ENCODE measurements at places on chromosomes 11 and 22.
A peak's percentile ranks its signal among the peaks of the same experiment; 100 is the strongest.

DNA sequence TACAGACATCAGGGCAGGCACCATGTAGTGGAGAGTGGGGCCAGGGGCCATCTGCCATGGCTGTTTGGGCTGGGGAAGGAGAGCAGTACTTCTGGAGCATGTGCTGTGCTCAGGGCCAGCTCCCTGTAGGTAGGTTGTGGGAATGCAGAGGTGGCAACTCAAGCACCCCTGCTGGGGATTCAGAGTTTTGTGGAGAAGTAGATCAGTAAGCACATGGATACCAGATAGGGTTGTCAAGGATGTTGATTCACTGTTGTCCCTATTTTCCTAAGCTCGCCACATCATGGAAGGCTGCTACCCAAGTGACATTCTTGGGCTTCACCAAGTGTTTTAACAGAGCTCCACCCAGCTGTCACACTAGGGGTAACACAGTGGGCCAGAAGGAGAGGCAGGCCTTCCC lies 67.2 kb downstream of the BMAL1 start:
- DNase-seq, result no peak

GRCh38 chr11:76456571-76456970 lies 11.8 kb downstream of the EMSY start:
- DNase-seq, result no peak

DNA sequence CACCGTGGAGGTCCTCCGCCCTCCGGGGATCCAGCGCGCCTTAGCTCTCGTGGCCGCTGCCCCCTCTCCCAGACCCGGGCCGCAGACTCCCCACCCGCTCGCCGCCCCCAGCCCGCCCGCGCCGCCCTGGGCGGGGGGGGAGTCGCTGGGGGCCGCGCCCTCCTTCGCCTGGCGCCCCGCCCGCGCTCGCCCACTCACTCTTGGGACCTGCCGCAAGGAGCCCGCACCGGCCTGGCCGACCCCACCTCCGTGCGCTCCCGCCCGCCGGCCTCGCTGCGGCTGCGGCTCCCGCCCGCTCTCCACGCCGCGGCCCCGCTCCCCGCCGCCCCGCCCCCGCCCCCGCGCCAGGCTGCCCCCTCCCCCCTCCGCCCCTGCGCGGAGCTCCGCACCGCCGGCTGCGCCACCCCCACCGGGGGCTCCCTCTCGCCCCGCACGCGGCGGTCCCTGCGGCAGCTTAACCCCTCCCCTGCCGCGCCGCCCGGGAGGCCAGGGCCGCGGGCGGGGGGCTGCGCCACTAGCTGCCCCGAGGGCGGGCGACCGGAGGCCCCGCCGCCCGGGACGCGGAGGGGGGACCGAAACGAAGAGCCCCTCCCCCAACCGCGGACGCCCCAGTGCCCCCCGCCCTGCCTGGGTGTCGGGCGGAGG lies 724 bp upstream of the RASGRP2 start:
- DNase-seq, result peak; percentile 39

DNA sequence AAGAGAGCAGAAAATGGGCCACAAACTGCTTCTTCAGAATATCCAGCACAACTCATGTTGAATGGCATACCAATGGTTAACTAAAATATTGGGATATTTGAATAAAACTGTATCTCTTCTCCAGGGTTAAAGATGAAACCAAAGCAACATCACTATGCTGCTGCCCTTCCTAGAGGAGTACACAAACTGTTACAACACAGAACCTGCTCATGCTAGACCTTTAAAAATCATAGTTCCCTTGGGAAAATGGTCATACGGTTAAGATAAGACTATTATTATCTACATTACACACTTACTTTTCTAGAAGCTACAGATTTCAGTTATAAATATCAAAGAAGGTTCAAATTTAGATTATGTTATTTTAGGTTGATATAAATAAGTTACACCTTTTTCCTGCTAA lies 78.6 kb upstream of the TP53AIP1 start:
- no peak for DNase-seq

DNA sequence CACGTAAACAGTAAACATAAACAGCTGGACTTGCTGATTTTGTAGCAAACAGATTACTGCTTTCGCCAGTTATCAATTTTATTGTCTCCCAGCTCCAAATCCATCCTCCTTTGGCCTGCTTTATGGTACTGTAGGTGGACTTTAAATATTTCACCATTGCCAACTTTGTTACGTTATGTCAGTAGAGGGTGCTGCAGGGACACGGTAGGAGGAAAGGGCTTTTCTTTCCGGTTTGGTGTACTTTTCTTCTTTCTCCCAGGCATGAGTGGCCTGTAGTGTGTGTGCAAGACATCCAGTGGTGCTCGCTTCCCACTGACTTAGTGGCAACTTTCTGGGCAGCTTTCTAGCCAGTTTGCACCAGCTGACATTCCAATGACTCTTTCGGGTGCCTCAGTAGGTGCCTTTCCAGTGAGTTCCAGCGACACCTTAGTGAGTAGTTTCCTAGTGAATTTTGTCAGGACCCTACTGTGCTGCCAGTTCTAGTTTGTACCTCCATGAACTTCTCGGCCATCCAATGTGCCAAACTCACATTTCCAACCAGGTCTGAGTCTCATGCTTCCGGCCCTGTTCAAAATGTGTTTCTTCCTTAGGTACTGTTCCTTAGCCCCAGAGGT lies 267.6 kb upstream of the TENM4 start:
- DNase-seq, result no peak

DNA sequence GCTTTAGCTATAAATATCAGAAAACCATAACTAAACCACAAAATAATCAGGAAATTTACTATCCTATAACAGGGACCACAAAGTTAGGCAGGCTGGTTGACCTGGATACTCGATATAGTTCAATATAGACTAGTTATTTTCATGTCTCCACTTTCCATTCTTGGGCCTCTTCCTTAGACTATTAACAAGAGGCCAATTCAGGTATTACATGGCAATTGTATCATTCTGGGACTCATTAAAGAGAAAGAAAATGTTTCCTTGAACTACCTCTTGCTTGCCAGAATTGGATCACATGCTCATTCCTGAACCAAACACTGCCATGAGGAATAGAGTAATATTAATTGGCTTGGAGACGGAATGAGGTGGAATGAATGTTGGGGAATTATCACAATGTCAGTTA lies 76.0 kb downstream of the EIF3M start:
- no peak for DNase-seq

DNA sequence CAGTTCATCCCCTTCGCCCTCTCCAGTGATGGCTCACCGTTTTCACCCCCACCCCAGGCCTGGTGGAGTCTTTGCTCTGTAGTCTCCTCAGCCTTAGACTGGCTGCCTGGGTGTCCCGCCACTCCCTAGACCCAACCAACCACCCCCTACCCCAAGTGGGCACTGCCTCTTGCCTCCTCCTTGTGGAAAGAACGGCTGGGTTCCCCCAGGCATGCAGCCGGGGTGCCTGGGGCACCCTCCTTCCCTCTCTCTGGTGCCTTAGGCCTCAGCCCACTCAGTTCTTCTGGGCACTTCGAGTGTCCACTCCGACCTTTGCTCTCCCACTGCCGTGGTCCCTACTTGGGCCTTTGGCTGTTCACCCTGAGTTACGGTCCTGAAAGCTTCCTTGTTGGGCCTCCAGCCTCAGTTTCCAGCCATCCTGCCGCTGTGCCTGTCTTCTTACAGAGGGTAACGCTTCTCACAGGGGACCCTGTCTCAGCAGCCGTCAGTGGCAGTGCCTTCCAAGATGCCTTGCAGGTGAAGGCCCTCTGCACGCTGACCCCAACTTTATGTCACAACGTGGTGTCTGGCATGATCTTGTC lies 3.1 kb downstream of the GRIK4 start:
- no peak for DNase-seq

- no peak for DNase-seq
Observed at GRCh38 chr22:20256027-20256426, 12.1 kb downstream of the RTN4R start.

DNA sequence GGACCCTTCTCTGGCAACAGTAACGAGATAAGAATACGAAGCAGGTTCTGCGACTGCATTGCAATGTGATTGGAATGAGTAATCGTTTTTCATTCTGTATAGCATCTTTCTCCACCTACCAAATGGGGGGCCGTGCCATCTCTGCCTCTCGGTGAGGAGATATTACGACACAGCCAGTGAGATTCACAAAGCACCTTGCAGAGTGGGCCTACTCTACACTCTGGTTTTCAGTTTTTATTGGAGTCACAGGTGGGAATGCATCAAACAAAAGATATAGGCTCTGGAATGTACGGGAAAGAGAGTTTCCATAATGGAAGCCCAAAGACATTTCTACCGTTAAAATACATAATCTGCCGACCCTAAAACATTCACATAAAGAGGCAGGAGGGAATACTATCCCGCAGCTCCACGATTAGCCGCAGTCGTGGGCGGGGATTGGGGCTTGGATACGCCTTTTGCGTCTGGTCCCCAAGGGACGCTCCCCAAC lies 423 bp upstream of the RTN3 start:
- no peak for DNase-seq

DNA sequence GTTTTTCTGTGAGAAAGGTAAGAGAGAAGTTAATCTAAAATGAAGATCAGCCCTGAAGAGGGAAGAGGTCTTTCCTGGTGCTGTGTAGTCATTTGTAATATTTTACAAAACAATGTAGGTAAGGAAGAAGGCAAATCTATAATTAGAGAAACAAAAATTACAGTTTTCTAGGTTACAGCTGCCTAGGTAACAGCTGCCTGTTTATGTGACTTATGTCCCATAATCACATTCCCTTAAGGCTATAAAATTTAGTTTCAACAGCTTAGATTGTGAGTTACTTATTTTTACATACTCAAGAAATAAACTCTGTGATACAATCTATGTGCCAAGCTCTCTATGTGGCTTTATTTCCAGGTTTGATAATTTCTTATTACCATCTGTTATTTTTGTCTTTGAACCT lies 19.8 kb downstream of the LUZP2 start:
- DNase-seq, result no peak

DNA sequence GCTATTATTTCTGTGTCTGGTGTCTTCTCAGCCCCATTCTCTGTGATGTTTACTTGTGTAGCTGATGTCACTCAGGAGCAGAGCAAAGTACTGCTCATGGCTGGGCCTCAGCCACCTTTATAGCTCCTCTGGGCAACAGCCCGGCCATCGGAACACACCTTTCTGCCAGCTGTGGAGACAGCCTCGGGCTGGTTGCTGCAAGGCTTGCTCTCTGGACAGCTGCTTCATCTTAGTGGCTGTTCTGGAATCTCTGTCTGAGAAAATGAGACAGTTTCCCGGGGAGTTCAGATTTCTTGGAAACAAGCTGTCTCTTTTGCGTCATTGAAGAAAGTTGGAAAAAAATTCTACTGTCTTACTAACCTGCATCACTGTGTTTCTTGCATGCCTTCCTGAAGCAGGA lies 20.0 kb downstream of the THY1 start:
- DNase-seq, result no peak

Measured in stimulated activated CD4-positive, alpha-beta T cell treated with anti-CD3 and anti-CD28 coated beads, Interleukin-4, amount 100 ng/mL, for 4 hours (primary cell).